ENCODE measurements at places on chromosomes 3 and 15.

- no peak for DNase-seq
Measured at GRCh38 chr15:30904812-30905211, 1.1 kb downstream of the FAN1 start.

GRCh38 chr3:12948891-12949711 is 107.7 kb upstream of the RPL32 start:
- no peak for DNase-seq

DNA sequence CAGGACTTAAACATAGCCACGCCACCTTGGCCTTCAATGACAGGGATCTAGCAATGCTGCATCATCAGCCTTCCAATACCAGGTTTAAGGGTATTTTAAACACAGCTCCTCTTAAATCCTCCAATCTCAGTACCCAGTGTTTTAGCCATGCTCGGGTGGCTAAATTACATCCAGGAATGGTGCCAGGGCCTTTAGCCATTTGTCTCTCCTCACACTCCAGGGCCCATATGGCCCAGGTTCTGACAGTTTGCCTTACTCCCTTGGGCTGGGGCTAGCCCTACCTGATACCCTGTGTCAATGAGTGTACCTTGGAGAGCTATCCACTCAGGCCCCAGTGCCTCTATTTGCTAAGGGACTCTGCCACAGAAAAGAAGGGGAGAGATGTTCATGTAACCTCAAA is 29.4 kb downstream of the ZNF589 start:
- no peak for DNase-seq

GRCh38 chr3:22988566-22988965 is 214.6 kb upstream of the UBE2E2 start:
- no peak for DNase-seq

- DNase-seq, result no peak
Measured at GRCh38 chr15:29139540-29140459, 129.8 kb downstream of the NSMCE3 start.

DNA sequence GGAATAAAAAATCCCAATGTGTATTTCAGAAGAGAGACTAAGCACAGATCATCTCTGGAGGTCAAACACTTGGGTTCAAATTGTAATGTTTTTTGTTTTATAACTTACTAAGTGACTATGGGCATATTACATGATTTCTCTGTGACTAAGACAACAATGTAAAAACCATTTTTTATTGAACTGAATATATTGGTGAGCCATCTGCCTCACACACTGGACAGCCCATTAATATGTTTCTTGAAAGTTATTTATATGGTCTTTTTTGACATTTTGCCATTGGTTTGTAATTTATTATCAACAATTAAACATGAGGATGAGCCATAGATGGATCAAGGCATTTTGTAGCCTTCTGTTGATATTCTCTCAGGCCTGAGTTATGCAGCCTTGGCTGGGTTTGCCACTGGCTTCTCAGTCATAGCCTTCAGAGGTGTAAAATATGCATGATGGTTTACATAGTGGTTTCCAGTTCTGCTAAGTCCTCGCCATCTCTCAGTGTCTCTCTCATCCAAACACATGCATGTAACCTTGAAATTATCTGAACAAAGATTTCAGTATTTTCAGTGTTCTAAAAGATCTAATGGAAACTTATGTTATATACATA is 997.2 kb downstream of the DIPK2A start:
- DNase-seq, result no peak

DNA sequence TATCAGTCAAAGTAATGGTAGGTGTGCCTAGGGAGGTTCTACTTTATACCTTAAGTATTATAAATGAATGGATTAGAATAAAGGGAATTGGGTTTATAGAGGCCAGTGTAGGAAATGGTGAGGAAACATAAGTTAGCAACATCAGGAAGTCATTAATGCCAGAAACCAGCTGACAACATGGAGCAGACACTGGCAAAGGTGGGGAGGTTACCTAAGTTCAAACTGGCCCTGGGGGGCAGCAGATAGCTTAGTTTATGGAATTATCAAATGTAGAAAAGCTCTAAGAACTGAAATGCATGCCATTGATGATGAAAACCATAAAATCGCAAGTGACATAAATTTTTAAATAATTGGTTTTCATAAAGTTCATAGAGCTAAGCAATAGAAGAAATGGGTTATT is 498.6 kb downstream of the NAALADL2 start:
- no peak for DNase-seq

DNA sequence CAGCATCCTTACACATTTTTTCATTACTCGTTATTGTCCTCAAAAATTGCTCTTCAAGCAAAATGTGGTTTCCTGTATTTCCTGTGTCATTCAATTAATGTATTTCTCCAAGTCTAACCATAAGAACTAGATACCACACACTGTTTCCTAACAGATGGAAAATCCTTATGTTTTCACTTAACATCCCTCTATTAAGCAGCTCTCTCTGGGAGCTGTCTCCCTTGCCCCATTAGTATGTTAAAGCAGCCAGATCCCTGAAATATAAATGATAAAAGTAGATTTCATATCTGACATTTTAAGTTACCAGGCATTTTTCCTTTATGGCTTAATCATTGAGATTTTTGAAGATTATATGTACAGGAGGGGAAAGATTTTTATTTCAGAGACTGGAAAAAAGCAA is 15.9 kb downstream of the PFN2 start:
- DNase-seq, result peak; percentile 63

DNA sequence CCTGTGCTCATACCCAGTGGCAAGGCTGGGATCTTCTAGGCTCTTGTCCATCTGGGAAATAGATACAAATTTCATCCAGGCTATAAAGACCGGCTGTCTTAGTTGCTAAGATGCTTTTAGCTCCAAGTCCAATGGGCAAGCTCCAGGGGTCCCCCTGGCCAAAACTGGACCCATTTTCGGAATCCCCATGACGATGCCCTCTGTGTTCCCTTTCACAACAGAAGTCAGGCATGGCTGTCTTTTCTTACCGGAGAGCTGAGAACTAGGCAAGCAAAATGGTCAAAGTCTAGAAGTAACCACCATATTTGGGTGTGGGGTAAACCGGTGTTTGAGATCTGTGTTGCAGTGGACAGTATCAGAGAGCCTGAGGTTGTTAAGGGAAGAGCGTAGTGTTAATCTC is 1.0 kb downstream of the GLYCTK start:
- DNase-seq, result no peak

DNA sequence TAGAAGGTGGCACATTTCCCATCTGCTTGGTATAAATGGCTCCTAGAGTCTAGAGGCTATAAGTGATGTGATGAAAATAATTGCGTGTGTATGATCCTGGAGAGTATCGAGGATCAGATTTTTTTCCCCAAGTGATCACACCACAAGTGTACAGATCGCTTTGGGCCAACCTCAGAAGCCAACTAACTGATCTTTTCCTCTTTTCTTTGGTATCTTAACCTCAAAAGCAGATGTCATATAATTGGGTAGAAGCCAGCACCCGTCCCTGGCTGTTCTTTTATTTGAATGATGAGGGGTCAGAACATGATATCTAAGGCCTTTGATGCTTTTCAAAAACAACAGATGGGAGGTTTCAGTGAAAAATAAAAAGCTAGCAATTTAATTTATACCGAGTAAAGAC is 3.3 kb downstream of the P2RY14 start:
- no peak for DNase-seq

GRCh38 chr3:7436542-7436941 is 575.6 kb downstream of the GRM7 start:
- no peak for DNase-seq

GRCh38 chr15:57505949-57506391 is 85.7 kb upstream of the MYZAP start:
- DNase-seq, result peak; percentile 55

GRCh38 chr15:99486371-99487336 is 79.1 kb upstream of the MEF2A start:
- DNase-seq, result peak; percentile 70

GRCh38 chr15:23057707-23058106 is 18.3 kb upstream of the TUBGCP5 start:
- DNase-seq, result no peak

DNA sequence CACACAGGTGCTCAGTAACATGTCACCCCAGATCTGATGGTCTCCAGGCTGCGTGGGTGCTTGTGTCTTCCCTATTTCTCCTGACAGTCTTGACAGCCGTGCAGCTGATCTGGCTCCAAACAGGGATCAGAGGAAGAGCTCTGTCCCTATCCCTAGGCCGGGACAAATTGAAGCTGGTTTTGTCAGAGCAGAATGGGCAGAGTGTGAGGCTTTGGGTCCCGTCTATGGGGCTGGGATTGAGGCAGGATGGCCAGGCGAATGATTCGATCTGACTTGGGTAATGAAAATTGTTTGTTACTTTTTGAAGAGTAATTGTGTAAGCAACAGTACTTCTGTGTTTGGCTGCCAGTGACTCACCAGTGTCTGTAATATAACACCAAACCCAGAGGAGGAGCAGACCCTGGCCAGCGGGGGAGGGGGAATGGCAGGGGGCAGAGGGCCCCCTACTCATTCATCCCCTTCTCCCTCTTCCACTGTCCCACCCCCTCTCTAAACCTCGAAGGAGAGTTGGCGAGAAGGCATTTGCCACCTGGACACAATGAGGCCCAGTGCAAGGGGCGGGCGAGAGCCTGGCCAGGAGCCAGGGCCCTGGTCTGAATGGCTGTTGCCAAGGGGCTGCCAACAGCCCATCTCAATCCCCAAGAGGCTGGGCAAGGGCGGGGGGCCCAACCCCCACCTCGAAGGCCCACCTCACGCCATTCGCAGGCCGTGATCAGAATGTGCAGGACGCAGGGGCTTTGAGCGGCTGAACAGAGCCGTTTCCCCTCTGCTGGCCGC is 4.9 kb upstream of the MAGEF1 start:
- peak; percentile 46 for DNase-seq

- DNase-seq, result peak; percentile 4
Measured at GRCh38 chr3:153285982-153286381, 124.0 kb downstream of the RAP2B start.

- DNase-seq, result no peak
Measured at GRCh38 chr3:160827516-160827915, 71.5 kb downstream of the PPM1L start.

DNA sequence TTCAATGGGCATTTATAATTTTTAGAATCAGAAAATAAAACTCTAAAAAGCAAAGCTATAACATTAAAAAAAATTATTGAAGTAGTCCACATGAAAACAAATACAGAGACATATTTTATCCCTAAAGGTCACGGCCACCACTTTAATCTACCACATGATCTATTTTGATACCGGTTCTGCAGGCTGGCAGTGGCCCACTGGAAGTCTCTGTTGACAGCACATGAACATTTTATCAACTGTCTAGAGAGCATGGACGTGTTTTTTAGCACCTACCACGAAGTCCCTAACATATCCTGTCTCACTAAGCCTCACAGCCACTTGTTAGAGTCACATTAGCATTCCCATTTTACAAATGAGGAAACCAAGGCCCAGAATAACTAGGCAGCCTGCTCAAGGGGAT is 1.8 kb upstream of the CPA3 start:
- no peak for DNase-seq

GRCh38 chr15:83747050-83747717 is 93.3 kb downstream of the ADAMTSL3 start:
- peak; percentile 32 for DNase-seq

DNA sequence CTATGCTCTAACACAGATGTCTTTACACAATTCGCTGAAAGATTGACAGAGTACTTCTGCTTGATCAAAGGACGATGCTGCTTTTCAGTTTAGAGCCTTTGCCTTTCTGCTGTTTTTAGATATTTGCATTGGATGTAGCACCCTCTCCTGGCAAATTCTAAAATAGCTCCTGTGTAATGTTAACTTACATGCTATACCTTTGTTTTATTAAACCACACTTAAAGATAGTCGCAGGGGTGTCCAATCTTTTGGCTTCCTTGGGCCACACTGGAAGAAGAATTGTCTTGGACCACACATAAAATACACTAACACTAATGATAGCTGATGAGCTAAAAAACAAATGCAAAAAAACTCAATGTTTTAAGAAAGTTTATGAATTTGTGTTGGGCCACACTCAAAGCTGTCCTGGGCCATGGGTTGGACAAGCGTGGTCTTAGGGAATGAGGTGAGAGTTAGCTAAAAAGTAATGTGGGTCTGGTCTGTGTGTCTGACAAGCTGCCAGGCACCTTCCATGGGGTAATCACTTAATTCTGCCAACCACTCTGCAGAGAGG is 62.9 kb downstream of the ATG7 start:
- DNase-seq, result peak; percentile 87

DNA sequence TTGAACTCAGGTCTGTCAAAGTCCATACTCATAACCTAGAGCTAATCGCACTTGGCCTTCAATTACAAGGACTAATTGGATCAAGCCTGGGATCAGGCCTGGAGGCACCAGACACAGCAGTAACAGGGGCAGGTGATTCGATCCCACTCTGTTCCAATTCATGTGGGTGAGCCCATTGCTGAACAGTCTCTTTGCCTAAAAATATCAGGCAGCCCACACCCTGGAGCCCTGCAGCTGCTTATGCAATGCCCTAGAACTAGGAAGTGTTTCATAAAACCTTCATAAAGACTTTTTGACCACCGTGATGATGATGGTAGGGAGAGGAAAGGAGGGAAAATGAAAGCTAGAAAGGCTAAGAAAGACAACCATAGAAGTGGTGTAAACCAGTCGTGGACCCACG is 47.8 kb upstream of the NEO1 start:
- DNase-seq, result no peak

DNA sequence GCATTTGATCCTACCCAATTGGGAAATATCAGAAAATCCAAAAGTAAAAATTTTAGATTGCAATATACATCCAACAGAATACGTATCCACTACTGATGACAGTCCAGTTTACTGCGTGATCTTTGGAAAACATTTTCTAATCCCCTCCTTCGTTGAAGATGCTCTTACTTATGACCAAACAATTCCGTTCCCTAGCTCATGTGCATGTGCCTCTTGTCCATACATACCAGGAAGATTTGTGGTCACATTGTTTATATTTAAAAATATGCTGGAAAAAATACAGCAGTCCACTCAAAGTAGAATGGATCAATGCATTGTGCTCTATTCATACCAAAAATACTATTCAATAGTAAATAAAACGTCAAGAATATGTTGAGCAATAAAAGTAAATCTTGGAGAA is 135.3 kb downstream of the CHL1 start:
- no peak for DNase-seq

DNA sequence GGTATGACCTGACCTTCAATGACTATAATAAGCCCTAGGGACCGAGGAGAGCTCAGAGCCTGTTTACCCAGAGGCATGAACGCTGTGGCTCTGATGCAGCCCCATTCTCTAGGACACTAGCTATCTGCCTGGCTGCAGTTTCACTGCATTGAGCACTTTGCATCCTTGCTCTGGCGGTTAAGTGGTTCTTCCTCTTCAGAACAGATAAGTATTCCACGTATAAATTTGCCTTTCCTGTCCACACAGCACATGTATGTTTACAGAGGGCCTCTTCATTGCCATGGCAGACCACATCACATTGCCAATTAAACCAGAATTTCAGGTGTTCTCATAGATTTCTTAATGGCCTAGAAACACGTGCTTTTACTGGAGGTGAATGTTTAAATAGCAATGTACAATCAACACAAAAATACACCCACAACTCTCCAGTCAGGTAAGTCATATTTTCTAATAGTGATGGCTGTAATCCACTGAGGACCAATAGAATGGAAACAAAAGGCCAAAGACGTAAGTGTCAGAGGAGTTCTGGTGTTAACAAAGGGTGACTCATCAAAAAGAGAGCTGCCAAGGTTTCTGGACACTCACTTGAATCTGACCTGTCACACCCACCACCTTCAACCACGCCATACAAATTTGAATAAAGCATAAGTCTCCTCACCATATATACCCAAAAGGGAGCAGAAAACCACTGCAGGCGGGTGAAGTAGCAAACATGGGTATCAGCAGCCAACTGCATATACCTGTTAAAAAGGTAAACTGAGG is 553.4 kb downstream of the OCA2 start:
- no peak for DNase-seq
